T-helper 17 cell (primary cell): ENCODE measurements at places on chromosomes 4 and X. TPM values are rescaled to one million over a fixed set of nuclear protein-coding genes. Genes with fewer than 3 reads are reported as not detected.

The RIBC1 gene
- total RNA-seq, result 1.5 TPM

The STK32B gene
- total RNA-seq, result 0.12 TPM

The ZNF711 gene
- 0.70 TPM for total RNA-seq

The SPANXC gene
- not detected for total RNA-seq

The XAGE1B gene
- total RNA-seq, result not detected

The FGF2 gene
- 0.31 TPM for total RNA-seq
